Anterior cingulate cortex (tissue), 58 donors: ENCODE measurements at places on chromosomes 6 and 20.

DNA sequence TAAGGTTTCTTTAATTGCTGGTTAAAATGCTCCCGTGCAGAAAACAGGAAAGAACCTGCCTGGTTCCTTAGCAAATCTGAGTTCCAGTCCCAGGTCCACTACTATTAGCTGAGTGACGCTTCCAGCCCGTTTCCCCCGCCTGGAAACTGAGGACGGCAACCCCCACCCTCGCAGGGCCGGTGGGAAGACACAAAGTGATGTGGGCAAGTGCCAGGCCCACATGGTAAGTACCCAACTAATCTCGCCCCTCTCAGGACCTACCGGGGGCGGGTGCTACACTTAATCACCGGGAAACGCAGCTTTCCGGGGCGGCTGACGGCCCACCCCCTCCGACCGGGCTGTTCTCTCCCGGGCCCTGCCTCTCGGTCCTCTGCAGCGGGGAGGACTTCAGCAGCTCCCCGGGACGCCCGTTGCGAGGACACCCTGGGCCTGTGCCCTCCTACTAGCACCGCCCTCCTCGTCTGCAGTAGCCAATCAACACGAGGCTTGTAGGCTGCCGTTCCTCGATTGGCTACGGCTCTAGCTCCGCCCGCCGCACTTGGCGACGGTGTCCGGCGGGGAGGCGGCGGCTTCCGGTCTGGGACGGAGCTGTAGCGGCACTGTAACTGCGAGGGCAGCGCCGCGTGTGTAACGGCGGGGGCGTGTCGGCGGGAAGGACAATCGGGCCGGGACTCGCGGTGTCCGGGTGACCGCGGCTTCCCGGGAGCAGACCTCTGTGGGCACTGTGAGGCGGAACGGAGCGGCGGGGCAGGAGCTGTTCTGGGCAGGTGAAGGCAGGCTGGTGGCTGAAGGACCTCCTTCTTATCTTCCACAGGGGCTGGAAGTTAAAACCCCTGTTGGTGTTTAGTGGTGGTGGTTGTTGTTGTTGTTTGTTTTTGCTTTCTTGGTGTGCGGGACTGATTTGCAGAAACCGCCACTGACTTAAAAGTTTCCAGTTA, at the start of gene ZBTB9:
Gene ZBTB9 (plus strand): TSS at position 568 of the 938 bp plus-strand sequence. CDS start 525 bp downstream, outside the sequence.
- peak; percentile 90 for DNase-seq

GRCh38 chr6:351867-352289, 39.7 kb upstream of the IRF4 start:
- no peak for DNase-seq

GRCh38 chr20:52905241-52905994, 66.7 kb upstream of the TSHZ2 start:
- DNase-seq = no peak

DNA sequence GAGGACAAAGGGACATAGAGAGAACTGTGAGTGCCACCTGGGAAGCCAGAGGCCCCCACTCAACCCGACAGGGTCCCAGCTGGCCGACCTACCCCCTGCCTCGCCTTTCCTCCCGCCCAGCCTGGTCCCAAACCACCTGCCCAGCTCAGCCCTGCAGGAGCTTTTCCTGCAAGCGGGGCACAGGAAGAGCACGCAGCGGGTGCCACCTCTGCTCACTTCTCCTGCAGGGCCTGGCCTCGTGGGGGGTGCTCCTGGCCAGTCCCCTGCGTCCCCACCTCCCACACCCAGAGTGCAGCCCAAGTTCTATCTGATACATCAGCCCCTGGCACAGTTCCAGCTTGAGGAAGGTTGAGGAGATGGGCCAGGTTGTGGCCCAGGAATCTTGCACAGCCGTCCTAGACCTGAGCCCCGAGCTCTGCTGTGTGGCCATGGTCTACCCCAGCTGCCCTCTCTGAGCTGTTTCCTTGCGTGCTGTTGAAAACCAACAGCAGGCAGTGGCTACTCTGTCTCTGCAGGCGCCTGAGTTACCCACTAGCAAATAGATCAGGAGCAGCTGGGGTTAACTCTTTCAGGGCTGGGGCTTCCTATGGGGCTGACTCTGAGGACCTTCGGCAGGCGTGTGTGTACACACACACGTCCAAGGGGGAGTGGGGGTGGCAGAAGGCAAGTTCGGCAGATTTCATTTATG, 1.7 kb downstream of the NECAB3 start:
- DNase-seq = no peak

DNA sequence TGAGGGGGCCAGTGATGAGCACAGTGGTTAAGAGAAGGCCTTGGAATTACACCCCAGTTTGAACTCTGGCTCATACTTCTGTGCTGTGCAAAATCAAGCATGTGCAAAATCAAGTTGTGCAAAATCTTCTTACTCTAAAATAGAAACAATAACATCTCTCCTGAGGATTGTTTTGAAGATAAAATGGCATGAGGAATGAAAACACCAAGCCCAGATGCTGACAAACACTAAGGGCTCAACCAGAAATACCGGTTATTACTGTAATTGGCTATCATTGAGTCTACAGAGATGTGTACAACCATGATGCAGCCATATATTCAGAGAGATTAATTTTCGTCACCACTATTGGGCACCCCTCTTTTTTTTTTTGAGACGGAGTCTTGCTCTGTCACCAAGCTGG, 5.9 kb upstream of the BCAS1 start:
- no peak for DNase-seq

DNA sequence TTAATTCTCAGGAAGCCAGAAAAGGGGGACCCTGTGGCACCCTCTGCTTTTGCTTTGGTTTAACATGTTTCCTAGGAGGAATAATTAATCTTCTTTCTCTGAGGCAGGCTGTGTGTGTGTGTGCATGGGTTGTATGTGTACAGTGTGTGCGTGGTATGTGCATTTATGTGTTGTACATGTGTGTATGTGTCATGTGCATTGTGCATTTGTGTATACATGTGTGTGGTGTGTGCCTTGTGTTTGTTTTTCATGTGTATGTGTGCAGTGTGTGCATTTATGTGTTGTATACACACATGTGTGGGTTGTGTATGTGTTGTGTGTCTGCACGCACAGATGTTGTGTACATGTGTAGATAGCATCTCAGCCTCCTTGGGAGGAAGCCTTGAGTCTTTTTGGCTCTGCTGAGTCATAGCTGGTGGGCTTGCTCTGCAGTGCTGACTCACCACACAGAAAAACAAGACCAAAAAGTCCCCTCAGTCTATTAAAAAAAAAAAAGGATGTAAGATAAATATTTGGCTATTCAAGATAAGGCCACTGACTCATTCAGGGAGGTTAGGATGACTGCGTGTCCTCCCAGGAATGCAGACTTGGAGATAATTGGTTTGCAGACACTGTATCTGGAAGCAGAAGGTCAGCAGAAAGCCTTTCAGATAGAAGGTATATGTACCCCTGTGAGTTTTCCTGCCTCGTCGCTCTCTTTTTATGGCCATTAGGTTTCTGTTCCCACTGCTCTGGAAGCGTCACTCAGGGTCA, 58.6 kb downstream of the SYNJ2 start:
- DNase-seq = no peak

GRCh38 chr6:24908650-24909035, 27.1 kb downstream of the RIPOR2 start:
- DNase-seq = no peak

GRCh38 chr20:46324379-46324778, 16.1 kb upstream of the CDH22 start:
- DNase-seq = no peak

DNA sequence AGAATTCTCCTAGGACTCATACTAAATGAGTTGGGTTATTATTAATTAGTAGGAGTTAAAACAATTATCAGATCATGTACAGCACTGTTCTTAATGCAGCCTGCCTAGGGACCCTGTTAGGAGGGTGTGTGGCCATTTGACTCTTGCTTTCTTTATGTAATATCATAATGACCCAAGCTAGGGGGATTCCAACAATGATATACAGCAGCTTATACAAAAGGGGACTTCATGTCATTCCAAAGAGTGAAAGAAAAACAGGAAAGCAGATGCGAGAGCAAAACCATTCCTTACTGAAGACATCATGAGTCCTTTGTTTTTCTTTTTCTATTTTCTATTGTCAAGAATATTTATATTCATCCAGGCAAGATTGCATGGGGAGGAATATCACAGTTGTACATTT, 455.2 kb downstream of the PLCB1 start:
- no peak for DNase-seq

GRCh38 chr6:36920049-36920448, 34.3 kb downstream of the C6orf89 start:
- no peak for DNase-seq

DNA sequence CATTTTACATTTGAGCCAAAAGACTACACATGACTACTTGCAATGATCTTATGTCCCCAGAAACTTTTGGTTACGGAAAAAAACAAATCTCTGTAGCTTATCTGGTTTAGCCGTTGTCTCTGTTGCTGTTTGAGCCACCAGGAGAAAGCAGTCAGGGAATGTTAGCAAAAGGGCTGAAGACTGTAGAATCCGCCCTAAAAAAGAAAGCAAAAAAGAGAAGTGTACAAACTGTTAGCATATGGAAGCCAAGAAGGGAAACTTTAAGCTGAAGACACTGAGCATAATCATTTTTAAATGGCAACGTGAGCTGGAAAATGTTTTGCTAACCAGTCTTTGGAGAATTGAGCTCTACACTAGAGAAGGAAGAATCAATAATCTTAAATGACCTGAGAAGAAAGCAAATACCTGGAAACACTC, 69.9 kb upstream of the MYLIP start:
- DNase-seq = no peak

GRCh38 chr6:87407901-87408720, at the start of gene CFAP206:
CFAP206 (plus strand) TSS chr6:87407972; CDS start chr6:87409840, 1,868 bp downstream.
- peak; percentile 74 for DNase-seq

- DNase-seq = no peak
Measured at GRCh38 chr20:33789109-33789857, 21.9 kb upstream of the CHMP4B start.

DNA sequence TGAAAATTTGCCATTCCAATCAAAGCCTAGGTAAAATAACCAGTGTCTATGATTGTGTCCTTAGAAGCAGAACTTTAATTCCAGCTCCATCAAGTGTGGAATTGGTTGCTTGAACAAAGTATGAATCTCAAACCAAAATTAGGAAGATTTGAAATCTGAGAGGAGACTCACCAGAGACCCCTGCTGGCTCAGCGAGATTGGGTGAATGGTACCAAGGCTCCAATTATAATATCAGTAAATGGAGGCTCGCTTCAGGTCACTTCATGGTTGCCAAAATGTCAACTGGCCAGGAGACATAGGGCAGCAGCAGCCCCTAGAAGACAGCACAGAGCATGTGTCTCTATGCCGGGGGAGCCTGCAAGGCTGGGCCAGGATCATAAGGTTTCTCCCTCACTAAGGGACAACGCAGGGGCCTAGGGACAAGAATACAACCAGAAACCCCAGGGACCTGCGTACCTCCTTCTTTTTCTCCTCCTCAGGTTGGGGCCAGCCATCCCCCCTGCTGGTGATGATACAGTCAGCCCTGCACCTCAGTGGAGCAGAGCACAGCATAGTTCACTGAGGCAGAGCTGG, 14.0 kb downstream of the RBL1 start:
- no peak for DNase-seq

DNA sequence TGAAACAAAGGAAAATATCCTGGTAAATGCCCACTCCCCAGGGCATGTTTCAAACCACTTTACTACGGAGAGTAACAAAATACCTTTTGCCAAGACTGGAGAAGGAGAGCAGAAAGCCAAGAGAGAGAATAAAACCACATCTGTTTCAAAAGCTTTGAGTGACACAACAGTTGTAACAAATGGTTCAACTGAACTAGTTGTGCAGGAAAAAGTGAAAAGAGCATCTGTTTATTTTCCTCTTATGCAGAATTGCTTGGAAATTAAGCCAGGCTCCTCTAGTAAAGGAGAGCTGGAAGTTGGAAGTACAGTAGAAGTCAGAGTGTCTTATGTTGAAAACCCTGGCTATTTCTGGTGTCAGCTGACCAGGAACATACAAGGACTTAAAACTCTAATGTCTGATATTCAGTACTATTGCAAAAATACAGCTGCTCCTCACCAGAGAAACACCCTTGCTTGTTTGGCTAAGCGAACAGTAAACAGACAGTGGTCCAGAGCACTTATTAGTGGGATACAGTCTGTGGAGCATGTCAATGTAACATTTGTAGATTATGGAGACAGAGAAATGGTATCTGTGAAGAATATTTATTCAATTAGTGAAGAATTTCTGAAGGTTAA, 2.6 kb downstream of the TDRD6 start:
- DNase-seq = no peak

- peak; percentile 47 for DNase-seq
Measured at GRCh38 chr20:21522481-21523280, 8.8 kb upstream of the NKX2-2 start.

DNA sequence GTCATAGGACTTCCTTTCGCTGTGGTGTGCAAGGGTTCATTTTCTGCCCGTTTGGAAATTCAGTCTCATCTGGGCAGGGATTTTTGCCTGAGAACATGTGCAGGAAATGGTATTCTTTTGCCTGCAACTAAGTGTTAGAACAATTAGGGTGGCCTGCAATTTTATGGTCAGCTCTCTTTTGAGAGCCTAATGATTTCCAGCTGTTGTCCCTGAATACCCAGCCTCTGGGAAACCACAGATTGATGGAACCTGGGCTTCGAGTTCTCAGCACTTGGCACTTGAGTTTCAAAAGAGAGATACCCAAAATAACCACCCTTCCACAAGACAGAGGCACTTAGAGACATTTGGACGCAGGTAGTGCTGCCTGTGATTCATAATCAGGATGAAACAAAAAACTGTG, 217.2 kb upstream of the FOXA2 start:
- no peak for DNase-seq

DNA sequence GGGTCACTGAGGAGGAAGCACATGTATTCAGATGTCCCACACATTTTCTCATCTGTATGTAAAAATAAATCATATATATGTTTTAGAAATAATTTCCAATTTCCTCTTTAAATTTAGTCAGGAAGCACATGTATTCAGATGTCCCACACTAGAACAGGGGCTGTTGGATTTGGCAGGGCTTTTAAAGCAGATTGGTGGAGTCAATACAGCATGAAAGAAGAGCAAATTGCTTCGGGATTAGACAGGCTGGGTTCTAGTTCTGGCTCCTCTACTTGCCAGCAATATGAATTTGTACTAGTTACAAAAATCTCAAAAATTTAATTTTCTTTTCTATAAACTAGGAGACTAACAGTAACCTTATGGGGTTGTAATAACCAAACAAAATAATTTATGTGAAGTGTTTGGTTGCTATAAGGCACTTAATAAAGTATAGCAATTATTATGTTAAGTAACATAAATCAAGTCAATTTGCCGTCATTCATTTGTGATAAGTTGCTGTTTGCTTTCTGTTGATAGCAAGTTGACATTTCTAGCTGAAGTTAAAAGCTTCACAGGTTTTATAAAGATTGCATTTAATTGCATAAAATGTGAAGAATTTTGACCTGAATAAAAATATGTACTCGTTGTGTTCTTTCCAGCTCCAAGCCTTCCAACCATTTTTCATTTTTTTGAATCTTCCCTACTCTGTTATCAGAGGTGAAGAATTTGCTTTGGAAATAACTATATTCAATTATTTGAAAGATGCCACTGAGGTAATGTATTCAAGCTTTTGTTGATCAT, 88.9 kb downstream of the CD109 start:
- DNase-seq = no peak
